ENCODE measurements at places on chromosomes 3 and 15.
A peak's percentile ranks its signal among the peaks of the same experiment; 100 is the strongest.

DNA sequence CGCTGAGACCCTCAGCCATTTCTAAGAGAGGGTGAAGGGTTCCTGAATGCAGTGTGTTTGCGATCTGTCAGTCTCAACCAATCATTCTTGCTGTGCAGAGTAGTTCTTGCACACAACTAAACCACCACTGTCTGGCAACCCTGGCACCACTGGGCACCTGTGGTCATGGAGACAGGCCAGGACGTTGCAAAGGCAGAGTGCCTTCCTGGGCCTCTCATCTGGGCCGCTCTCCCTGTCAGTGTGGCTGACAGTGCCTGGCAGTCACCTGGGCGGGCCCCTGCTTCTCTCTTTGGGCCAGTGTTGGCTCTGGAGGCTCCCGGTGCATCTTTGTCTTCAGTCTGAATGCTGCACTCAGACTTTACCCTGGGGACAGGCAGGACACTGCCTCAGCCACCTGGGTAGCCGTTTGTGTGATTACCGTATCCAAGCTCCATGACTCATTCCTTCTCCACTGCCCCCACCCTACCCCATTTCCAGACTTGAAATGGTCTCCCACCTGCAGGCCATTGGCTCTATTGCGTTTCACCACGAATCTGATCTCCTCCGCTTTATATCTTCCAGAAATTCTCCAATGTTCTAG lies 104.6 kb upstream of the KLF13 start:
- DNase-seq, result no peak

- DNase-seq, result no peak
Measured at GRCh38 chr3:138943724-138944653, 2.9 kb downstream of the FOXL2 start.

DNA sequence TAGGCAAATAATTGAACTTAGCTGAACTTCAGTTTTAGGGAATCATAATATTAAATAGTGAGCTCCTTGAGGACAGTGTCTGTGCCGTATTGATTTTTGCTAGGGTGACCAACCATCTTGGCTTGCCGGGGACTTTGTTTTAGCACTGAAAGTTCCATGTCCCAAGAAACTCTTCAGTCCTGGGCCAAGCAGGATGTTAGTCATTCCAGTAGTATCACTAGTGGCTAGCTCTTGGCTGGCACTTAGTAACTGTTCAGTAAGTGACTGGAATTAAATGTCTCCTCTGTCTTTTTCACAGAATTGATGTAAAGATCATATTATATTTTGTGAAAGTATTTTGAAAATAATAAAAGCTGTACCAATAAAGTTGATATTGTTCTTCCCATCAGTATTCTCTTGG lies 42.3 kb downstream of the RSRC1 start:
- DNase-seq, result no peak

DNA sequence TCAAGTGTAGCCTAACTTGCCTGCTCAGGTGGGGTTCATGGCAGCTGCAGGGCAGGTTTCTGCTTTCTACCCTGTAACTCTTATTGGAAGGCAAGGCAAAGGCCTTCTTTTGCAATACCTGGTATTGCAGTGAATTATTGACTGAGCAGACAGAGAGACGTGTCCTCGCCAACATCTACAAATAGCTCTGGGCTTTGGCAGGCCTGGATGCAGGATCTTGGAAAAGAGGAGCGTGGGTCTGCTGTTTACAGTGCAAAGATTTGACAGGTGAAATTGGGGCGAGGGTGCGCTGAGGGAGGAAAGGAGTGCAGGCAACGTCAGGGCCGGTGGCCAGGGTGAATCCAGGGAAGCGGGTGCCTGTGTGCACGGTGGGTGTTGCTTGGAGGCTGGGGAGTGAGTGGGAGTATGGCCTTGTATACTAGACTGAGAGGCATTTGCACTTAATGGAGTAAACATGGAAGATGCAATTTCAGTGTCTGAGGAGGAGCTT lies 44.5 kb downstream of the ST6GAL1 start:
- no peak for DNase-seq

- no peak for DNase-seq
Measured at GRCh38 chr3:187830181-187830580, 84.9 kb upstream of the BCL6 start.

DNA sequence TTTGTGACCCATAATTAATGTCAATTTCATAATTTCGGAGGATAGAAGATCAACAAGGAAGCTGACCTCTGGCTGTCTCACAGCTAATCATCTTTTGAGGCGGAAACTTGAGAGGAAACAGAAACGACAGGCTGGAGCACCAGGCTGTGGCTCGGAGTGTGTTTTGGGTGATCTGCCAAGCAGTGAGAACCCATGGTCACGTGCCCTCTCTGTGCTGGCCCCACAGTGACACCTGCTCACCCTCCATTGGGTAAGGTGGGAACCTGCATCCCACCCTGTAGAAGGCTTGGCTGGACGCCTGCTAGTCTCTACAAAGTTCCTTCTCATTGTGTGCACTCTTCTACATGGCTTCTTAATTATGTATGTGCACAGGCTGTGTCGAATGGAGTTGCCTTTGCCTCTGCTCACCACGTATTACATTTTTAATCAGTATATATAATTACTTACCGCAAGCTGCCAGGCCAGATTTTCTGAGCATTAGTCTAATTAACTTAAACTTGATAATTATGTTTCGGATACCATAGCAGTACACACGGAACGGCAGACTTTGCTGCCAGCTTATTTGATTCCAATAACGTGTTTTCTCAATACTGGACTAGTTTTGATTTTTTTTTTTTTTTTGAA lies 719.4 kb upstream of the CFAP20DC start:
- no peak for DNase-seq

GRCh38 chr15:48486228-48486627 lies 155.0 kb downstream of the DUT start:
- DNase-seq, result no peak

GRCh38 chr3:97579365-97579764 lies 185.2 kb upstream of the ARL6 start:
- no peak for DNase-seq

DNA sequence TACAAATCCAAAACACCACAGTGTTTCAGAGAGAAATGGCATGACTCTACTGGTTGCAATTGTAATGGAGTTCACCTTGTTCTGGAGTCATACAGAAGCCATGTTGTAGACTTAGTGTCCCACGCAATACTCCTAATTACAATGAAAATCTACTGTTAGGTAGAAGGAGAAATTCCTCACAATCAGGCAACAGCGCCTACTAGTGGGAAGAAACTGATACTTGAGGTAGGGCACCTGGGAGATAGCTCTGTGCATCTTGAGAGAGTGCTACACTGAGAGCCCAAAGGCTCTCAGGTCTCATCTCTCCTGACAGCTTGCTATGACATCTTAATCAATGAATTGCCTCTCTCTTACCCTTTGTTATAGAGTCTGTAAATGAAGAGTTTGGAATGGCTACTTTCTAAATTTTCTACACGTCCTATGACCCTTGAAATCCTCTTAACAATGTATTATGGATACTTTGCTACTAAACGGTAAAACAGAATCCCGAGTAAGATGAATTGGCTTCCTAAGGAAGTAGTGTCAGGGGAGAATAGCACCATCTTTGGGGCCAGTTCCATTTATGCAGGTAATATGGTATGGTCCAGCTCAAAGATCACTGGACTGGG lies 422.7 kb upstream of the TPRG1 start:
- peak; percentile 54 for DNase-seq

DNA sequence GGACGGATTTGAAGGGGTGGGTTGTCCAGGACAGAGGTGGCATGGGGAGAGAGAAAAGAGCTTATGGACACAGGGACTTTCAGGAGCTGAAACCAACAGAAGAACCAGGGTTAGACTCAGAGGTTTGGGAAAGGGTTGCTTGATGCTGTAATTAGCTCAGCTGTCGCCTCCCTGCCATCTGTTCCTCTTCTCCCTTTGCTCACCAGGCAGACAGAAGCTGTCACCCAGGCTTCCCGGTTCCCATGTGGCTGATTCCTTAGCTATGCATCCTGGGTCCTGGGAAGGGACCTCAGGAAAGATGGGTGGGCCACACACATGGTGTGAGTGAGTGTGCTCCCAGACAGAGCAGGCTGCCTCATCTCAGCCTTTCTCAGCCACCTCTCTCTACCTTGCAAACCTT lies 14.1 kb downstream of the PTPN23 start:
- DNase-seq, result no peak

GRCh38 chr3:36866368-36866767 lies 78.5 kb downstream of the TRANK1 start:
- no peak for DNase-seq

DNA sequence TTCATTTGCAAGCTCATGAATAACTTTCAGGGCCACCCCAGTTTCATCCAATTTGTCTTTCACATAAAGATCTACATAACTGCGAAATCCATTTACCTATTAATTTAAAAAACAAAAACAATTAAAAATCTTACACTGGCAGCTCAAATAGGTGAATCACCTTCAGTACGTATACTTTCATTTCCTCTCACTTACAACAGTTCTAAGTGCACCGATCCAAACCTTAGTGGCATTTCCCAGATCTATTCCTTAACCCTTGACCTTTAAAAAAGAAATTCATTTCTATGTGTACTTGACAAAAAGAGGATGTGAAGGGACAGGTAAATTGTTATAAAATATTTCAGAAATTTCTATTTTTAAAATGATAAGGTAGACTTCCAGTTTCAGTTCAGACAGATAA lies 30.8 kb downstream of the TOP2B start:
- no peak for DNase-seq

- DNase-seq, result peak; percentile 25
Measured at GRCh38 chr3:108342837-108343486, 46.6 kb downstream of the HHLA2 start.

- no peak for DNase-seq
Measured at GRCh38 chr15:48946074-48946839, 17.5 kb downstream of the SHC4 start.

GRCh38 chr3:149160754-149161300 lies 31.4 kb downstream of the HPS3 start:
- DNase-seq, result no peak

DNA sequence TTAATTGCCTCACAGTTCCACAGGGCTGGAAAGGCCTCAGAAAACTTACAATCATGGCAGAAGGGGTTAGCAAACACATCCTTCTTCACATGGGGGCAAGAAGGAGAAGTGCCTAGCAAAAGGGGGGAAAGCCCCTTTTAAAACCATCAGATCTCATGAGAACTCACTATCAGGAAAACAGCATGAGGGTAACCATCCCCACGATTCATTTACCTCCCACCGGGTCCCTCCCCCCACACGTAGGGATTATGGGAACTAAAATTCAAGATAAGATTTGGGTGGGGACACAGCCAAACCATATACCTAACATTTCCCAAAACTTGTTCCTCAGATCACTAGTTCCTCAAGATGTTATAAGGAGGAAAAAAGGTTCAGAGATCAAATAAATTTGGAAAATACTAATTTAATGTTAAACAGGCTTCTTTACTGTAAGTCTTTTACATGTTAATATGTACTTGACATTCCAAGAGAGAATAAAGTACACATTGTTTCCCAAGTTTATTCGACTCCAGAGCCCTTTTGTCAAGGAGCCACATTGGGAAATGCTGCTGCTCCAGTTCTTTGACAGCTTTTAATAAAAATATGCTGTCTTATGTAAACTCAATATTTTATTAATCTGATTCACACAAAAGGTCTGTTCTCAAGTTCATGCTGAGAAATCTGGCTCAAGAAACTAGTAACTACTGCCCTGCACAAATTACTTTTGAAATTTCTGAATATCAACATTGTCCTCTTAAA lies 17.8 kb downstream of the HERC1 start:
- DNase-seq, result no peak

- DNase-seq, result no peak
Measured at GRCh38 chr3:17399586-17399985, 342.8 kb downstream of the TBC1D5 start.

- DNase-seq, result no peak
Measured at GRCh38 chr3:37935756-37936666, 54.6 kb upstream of the VILL start.

- no peak for DNase-seq
Measured at GRCh38 chr15:59174151-59174834, 32.4 kb upstream of the LDHAL6B start.

DNA sequence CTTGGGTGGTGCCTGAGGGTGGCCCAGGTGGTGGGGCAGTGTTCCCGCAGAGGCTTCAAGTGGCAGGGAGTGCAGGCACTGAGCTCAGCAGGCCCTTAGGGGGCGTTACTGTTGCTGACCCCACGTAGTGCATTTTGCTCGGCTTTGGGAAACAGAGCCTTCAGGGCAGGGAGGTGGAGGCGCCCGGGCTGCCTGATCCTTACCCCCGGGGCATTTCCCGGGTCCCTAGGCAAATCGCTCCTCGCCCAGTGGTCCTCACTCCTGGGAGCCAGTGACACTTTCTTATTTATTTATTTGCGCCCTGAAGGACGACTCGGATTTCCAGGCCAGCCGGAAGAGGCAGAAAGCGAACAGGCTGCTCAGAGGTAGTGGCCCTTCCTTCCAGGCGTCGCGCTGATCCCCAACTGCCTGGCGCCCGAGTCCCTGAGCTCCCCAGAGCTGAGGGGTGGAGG lies 10.1 kb upstream of the FOXB1 start:
- DNase-seq, result peak; percentile 36

GRCh38 chr15:70016511-70016994 lies 81.2 kb downstream of the TLE3 start:
- DNase-seq, result no peak

DNA sequence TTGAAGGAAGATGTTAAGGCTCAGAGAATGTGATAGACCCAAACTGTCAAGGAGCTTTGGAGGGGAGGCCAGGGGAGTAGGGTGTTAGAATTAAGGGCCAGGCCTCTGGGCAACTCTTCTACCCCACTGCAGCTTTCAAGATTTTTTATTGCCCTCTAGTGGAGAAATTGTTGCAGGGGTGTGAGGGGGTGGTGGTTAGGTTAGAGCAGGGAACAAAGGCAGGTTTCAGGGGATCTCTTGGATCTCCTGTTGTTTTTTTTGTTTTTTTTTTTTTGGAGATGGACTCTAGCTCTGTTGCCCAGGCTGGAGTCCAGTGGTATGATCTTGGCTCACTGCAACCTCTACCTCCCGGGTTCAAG lies 1.4 kb upstream of the SEC13 start:
- no peak for DNase-seq

GRCh38 chr3:124916837-124917409 lies 17.6 kb downstream of the MUC13 start:
- DNase-seq, result no peak

DNA sequence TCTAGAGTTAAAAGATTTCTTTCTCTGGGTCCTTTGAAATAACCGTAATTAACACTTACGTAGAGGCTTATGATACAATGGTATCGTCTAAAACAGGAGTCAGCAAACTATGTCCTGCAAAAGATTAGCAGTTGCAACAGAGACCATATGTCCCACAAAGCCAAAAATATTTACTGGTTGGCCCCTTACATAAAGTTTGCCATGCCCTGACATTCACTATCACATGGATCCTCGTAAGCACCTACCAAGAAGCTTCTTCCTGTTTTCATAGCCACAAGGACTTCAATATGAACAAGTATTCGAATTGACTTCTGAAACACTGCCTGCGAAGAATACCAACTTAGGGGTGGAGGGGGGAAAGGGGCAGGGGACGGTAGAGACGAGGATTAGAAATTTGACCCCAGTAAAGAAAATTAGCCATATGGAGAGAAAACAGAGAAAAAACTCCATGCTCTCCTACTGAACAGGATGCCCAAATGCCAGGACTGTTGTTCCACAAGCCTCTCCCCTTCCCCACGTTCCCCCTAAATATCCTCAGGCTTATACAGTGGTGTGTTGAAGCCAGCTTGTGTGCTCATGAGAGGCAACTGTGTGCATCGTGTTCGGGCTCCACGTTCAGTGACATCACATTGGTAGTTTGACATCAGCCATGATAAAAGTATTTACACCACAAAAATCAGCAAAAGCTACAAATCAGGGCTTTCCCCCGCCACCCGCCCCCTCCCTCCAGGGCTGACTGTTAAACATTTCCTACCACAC lies 144.1 kb upstream of the HES1 start:
- DNase-seq, result no peak

GRCh38 chr3:102223132-102223531 lies 211.7 kb upstream of the ZPLD1 start:
- no peak for DNase-seq

All from activated T-cell treated with anti-CD3 and anti-CD28 coated beads, Interleukin-2, amount 50 U/mL, for 48 hours (primary cell).